ENCODE measurements at places on chromosomes 11 and 22.

DNA sequence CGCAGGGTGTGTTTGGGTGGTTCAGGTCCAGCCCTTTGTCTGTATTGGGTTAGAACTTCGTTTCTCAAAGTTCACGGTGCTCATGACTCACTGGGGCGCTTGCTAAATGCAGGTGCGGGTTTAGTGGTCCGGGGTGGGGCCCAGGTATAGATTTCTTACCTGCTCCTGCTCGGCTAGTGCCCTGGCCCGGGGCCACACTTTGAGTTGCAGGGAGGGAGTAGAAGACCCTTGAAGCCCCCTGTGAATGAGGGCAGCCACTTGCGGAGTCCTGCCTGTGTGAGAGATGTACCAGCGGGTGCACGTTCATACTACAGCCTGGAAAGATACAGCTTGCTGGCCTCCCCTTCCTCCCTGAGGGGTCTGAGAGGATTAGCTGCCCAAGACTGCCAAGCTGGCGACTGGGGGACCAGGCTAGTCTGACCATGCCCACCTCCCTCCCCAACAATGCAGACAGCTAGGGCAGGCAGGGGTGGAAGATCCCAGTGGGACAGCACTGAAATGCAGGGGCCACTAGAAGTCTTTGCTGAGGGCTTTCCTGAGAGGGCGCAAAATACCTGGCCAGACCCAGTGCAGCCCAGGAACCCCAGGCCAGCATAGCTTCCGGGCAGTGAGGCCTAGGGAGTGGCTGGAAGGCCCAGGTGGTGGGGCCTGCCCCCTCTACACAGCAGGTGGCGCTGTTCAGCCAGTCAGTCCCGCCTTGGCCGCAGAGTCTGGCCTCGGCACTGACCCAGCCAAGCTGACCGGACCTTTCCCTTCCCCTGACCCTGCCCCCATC, 5.1 kb upstream of the MYRF start:
- DNase-seq: peak; percentile 86

GRCh38 chr11:59284773-59285129, 72.0 kb upstream of the MPEG1 start:
- DNase-seq: no peak

GRCh38 chr11:61974766-61975631, 7.6 kb upstream of the FTH1 start:
- DNase-seq: no peak

- no peak for DNase-seq
Observed at GRCh38 chr11:65388731-65389130, 2.3 kb downstream of the FRMD8 start.

DNA sequence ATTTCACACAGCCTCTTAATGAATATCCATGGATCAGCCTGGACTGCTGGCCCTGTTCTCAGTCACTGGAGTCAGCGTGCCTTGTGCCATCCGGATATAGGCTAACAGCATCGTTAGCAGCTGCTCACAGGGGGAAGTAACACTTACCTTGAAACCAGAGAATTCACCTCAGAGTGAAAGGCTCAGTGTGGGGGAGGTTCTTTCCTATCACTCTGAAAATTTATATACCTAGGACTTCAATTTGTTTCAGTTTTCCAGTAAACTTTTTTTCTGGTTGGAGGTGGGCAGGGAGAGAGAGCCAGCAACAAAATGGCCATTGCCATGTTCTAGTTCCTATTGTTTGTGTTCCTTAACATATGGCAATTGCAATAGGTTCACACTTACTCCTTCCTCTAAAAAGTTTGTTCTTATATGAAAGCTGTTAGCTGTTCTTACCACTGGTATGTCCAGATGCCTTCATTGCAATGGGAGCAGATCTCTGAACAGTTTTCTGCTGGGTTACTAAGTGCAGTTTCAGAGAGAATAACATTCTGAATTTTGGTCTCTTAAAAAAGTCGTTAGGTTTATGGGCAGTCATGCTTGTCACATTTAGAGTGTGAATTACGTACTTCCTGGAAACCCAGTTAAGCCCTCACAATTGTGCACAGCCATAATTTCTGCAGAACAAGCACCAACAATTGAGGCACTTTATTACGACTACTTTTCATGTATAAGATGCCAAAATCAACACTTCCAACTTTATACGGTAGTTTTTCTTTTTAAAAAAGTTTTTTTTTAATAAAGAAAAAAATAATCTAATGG, 247.6 kb downstream of the CADM1 start:
- DNase-seq: no peak

DNA sequence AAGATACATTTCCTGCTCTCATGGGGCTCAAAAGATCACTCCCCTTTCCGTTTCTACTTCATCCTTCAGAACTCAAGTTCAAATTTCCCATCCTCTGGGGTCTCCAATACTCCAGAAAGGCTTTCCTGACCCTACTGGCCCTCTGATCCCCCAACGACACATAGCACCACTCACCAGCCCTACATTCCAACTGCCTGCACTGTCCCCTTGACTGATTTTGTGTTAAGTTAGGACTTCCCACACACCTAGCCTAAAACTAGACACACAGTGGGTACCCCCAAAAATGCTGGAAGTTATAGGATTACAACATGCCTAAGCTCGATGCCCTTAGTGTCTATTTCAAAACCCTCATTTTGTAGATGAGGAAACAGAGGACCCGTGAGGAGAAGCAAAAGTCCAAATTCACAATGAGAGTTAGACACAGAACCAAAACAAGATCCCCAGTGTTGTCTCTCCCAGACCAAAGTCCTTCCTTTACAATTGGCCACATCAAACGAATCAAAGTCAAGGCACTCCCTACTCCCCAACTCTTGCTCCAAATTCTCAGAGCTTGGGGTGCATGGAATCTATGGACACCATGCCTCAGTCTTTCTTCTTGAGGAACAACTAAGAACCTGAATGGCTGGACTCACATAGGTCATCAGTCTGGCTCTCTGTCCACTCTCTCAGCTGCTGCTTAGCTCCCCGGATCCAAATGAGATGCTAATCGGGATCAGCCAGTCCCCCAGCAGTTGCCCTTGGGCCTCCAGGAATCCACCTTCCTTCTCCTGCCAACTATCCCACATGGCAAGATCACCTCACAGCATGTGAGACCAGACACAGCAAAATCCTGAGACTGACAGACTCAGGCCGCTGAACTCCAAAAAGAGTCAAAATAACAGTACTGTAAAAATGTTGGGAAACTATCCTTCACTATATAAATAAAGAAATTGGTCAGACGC, 1.7 kb downstream of the CLPB start:
- no peak for DNase-seq

DNA sequence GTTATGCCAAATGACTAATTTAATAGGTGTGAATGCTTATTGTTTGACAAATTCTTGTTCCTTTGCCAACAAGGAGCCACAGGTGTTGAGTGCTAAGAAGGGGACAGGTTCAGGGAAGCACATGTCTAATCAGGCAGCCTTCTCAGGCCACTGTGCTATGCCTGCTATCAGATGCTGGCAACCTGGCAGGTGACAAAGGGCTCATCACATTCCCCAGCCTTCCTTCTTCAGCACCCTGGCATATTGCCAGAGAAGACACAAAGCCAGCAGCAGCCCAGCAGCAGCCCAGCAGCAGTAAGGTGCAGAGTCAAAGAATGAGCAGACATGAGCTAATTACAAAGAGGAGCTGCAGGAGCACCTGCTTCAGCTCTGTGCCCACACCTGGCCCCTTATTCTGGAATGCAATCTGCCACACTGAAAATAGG, 68.2 kb downstream of the GUCY1A2 start:
- DNase-seq: no peak
